ENCODE measurements at places on chromosomes 7 and 10. TPM values are rescaled to one million over a fixed set of nuclear protein-coding genes. Genes with fewer than 3 reads are reported as not detected.

- DNase-seq: no peak
Observed at GRCh38 chr10:119620241-119621077, 23.7 kb upstream of the TIAL1 start.

DNA sequence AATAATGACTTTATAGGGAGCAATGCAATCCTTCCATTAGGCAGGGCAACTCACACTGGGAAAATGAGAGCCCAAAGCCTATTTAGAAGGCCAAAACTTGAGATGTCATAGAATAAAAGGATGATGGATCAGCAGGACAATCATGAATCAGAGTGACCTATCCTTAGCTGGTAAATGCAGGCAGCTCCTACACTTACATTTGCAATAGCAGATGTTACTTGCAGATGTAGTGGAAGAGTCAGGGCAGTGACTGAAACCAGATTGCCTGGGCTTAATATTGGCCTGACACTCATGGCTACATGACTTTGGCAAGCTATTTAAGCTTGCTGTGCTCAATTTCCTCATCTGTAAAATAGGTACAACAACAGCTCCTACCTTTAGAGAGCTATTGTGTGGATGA, 98.7 kb downstream of the PRTFDC1 start:
- DNase-seq: no peak

- no peak for DNase-seq
Observed at GRCh38 chr7:156129522-156129921, 317.3 kb upstream of the SHH start.

DNA sequence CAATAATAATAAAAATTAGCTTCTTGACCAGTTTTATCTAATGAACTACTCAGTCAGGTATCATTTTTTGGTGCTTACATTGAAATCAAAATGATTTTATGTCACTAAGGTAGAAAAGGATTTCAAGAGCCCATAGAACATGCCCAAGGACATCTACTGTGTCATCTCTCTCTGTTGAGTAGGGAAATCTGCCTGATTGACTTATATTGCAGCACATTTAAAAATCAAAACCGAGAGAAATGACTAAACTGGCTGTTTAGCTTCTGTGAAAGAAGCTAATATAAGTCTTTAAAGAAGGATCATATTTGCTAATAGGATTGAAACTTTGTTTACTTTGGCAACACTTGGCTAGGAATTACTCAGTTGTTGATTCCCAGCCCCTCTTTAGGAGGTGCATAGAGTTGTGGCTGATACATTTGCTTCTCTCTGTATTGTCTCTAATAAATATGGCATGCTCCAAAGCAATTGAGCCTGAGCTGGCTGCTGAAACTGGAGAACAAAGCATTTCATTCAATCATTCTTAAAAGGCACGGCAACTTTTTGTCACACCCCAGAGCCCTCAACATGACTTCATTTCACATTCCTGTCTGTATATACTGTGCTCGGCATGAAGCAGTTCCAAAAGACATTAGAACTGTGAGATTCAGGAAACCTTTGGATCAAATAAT, 1096.9 kb upstream of the POT1 start:
- no peak for DNase-seq

GRCh38 chr7:17005271-17005670, 123.5 kb upstream of the AGR3 start:
- DNase-seq: no peak

DNA sequence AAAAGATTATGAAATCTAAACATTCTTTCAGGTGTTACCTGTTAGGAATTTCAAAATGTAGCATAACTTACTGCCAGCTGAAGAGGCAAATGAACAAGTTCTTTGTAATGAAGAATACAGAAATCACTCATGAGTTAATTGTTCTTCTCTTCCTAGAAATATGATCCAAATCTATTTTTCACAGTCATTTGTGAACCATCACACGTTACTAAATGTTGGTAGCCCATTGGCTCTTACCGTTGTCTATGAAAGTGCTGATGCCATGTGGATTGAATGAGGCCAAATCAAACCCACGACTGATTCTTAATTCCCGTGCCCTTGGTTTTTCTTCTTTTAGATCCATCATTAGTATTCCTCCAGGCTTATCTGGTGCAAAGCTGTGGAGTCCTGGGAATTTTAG, 15.9 kb upstream of the PON3 start:
- DNase-seq: no peak

The CALCR gene
- 3.0 TPM for total RNA-seq

The SFRP5 gene
- 3.3 TPM for total RNA-seq

The ITGB8 gene
- total RNA-seq: 3.6 TPM

The LEP gene
- total RNA-seq: not detected
